ENCODE measurements at places on chromosomes 1 and 21.

DNA sequence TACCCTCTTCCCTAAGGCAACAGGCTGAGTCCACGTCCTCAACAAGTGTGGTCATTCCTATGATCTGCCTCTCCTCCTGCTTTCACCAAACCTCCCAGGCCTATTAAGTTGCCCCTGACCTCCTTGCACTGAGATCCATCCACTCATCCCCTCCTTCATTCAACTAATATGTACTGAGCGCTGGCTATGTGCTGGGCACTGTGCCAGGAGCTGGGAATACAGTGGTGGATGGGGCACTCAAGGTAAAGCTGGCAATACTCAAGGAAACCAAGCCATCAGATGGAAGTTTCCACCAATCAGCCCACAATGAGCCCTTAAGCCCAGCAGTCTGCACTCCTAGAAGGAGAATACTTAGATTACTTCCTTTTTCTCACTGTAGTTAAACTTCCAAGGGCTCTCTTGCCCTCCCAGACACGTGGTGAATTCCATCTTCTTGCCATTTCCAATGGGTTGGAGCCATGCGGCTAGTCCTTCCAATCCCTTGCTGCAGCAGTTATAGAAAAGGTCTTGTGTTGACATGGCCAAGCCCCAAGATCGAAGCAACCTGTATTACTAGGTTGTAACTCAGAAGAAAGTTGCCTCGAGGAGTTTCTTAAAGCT, 279.9 kb upstream of the RUNX1 start:
- no peak for DNase-seq

DNA sequence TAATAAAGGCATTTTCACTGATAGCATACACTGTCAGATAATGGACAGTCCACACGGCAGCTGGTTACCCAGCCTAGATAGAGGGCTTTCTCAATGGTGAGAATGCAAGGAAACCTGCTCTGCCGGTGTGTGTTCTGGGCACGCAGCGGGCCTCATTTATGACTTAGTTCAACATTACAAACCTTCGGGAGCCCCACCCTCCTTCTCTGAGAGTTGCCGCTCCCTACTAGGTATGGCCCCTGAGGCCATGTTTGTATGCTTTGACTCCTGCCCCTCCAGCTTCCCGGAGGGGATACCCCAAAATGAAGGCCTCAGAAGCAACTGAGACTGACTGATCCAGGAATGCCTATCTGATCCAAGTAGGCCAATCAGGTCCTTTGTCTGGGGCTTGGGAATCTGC, 17.2 kb upstream of the FABP3 start:
- no peak for DNase-seq

- no peak for DNase-seq
Observed at GRCh38 chr1:179175011-179175841, 54.3 kb downstream of the ABL2 start.

DNA sequence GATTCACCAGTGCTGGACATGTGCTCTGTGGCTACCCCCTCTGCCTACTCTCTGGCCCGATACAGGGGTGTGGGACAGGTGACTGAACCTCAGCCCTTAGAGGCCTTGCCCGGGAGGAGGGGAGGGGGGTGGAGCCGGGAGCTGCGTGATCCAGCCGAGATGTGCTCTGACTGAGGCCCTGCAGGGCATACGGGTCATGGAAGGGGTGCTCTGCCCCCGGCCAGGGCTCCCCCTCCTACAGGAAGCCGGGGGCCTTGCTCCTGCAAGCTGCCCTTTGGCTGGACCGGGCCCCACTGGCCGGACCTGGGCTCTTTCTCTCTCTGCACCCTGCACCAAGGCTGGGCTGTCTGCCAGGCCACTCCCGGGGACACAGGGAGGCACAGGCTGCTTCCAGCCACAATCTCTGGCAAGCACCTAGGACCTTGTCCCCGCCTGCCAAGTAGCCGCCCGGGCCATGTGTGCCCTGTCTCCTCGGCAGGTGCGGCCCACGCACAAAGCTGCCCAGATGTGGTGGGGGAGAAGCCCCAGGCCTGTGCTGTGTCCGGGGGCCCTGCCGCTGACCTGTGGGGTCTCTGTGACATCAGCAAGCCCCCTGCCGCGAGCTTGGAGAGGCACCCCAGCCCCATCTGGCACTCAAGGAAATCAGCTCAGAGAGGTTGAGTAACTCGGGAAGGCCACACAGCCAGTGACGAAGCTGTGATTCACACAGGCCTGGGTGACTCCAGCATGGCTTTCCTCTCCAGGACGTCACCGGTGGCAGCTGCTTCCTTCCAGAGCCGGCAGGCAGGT, 1.5 kb downstream of the SCNN1D start:
- DNase-seq, result no peak

DNA sequence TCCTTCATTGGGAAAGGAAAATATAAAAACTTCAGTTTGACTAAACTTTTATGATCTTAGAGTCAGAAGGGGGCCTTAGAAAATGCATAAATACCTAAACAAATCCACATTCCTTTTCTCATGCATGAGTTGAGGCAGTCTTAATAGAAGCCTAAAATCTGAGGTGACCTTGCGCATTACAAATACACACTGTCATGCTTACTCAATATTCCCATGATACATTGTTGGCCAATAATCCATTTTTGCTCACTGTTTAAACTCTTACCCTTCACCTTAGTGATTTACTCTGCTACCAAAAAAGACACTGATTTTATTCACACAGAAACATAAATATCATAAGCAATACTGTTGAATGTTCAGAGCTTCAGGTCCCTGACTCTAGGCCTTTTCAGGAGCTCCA, 19.1 kb upstream of the TMCO1 start:
- DNase-seq, result no peak

- no peak for DNase-seq
Observed at GRCh38 chr1:80925130-80925805, 875.5 kb upstream of the ADGRL2 start.

- DNase-seq, result no peak
Observed at GRCh38 chr21:40472013-40472412, 374.9 kb downstream of the DSCAM start.

GRCh38 chr1:145425436-145426029, at the start of gene NBPF20:
Gene NBPF20 (minus strand): TSS chr1:145425603. CDS start chr1:145405272, 20,331 bp downstream.
- DNase-seq, result peak; percentile 74

- no peak for DNase-seq
Observed at GRCh38 chr1:30345491-30346130, 377.8 kb downstream of the MATN1 start.

- DNase-seq, result no peak
Observed at GRCh38 chr1:113905435-113905861, 322 bp downstream of the DCLRE1B start.
